ENCODE measurements at places on chromosomes 7 and 10.

DNA sequence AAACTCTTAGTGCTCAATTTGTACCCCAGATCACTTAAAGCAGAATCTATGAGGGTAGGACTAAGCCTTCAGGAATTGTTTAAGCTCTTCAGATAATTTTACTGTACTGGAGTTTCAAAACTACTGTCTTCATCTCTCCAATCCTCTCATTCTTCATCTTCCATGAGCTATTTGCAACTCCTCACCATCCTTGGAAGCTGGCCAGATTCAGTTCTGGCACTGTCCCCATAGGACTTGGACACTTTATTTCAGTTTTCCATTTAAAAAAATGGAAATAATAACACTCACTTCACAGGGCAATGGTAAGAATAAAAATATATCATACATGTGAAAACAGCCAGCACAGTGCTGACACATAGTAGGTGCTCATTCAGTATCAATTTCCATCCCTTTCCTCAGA, 74.6 kb downstream of the PPP1R17 start:
- no peak for DNase-seq

GRCh38 chr7:65477326-65477725, 103.7 kb downstream of the ZNF92 start:
- DNase-seq = no peak

GRCh38 chr10:33106767-33107166, 148.7 kb upstream of the ITGB1 start:
- DNase-seq = no peak

DNA sequence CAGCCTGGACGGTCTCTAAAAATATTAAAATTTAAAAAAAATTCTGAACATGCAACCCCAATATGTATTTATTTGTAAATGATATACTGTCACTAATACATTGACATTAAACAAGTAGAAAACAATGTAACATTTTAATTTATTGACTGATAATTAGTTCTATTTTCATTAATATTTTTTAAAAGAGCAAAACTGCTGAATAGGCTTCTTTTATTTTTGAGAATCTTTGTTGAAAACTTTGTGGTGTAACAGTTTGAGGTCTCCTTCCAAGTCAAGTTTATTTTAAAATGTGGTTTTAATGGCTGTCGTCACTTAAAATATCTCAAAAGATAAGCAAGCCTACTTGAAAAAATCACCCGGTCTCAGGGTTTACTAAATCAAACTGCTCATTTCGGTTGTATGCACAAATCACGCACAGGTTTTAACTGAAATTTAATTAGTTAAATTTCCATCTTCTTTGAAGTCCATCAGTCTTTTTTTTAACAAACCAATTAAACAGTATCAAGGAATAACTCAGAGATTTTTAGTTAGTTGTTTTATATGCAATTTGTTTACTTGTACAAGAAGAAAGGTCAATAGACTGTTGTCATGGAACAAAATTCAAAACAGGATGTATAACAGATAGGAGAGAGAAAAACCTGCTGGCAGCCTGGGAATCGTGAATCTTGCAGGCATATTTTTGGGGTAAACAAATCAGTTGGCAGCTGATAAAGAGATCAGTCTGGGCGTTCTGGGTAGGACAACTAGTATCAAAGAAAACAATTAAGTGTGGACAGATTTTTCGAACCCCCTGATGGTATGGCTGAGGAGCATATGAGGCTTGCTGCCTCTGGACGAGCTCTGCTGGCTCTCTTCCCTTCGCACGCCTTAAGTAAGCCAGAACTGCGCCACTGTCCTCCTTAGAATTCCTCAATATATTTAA, 9.7 kb upstream of the EDRF1 start:
- no peak for DNase-seq

GRCh38 chr7:81469869-81470723, 299.8 kb downstream of the HGF start:
- DNase-seq = peak; percentile 28

GRCh38 chr10:90180886-90181691, 479.7 kb downstream of the KIF20B start:
- DNase-seq = no peak

- DNase-seq = no peak
Observed at GRCh38 chr7:128884561-128885369, 22.1 kb downstream of the ATP6V1F start.

DNA sequence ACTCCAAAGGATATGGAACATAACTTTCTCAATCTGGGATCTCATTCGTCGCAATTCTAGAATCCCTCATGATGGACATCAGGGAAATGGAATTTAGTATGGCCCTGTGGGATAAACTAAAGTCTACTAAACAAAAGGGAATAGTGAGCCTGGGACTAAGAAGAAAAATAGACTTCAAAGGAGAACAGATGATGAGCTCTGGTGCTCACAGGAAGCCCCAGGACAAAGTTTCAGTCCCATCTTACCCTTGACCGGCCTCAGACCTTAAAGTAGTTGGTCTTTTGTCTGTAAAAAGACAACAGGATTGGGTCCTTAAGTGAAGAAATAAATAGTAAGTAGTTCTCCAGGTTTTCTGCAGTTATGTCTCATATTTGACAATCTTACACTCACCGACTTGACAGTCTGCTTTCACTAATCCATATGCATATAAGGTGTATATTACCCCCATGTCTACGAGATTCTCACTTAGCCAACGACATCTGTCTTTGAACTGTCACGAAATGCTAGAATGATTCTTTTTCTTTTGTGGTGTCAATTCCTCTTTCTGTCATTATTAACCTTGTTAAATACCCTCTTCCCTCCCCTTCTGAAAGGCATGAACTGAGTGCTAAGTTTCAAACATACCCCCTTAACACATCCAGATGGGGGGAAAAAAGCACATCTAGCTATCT, 10.9 kb upstream of the IKZF1 start:
- DNase-seq = peak; percentile 41

DNA sequence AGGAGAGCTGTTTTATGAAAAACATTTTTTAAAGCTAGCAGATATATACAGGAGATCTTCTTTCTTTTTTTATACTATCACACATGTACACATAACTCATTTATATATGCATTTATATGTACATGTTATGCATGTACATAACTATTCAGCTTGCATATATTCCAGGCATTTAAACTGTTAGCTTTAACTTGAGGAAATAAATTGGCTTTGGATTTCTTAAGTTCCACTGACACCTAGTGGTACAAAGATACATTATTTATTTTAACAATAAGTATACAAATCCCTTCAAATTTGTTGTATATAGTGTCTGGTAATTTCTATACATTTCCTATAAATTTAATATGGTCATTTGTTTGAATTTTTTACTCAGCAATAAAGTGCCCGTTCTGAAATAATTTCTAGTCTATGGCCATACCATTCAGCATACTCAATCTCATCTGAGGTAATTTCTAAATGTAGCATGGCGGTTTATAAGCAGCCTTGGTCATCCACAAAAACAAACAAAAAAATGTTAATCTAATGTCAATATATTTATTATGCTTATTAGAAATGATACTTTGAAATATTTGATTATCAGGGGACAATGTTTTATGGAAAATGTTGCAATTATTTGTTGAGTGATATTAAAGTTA, 11.6 kb downstream of the ZDHHC6 start:
- no peak for DNase-seq

DNA sequence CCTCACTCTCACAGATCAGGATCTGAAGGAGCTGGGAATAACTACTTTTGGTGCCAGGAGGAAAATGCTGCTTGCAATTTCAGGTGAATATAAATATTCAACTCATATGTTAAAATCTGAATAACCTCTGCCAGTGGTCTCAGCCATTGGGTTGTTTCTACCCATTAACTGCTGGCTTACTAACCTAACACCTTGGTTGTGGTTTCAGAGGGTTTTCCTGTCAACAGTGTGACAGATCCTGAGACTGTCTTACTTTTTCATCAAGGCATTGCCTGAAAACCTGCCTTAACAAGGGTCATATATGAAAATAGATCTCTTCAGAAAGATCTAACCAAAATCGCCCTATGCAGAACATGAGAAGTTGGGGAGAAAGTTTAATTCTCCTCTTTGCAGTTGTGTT, 307.7 kb downstream of the BICC1 start:
- no peak for DNase-seq

DNA sequence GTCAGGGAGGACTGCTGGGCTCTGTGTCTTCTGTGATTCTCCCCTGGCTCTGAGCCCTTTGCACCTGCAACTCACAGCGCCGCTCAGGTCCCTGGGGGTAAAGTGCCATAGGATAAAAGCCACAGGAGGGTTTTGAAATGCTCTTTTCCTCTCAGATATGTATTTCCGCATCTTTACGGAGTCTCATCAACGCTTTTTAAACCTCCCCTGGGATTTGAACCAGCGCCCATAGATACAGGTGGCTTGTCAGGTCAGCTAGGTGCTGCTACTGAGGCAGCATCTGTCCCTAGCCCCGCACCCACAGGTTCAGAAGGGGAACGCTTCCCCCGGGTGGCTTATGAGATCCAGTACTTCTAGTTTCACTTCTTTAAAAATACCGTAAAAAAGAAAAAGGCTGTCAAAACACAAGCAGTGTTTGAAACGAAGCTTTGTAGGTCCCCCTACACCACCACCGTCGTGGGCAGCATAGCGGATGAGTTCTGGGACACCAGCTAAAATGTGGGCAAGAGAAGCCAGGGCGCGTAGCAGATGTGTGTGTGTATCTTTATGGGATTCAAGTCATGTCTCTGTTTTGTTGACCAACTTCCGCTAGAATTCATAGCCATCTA, 173.5 kb downstream of the CUX1 start:
- DNase-seq = peak; percentile 72

DNA sequence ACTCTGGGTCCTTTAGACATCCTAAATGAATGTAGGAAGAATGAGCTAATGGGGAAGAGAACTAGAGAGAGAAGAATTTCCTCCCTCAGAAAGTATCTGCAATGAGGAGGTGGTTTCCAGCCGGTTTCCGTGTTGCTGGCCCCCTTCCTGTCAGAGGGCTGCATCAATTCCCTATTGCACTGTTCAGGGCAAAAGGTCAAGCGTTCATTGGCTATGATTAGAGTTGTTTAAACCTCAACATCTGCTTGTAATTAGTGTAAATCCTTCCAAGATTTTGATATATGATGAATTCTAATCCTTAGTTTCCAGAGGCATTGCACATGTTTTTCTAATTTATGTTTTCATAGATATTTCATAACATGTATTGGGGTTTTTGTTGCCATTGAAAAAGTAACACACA, 107.3 kb upstream of the SGCE start:
- no peak for DNase-seq

GRCh38 chr10:89845541-89846280, 144.3 kb downstream of the KIF20B start:
- DNase-seq = no peak

GRCh38 chr10:35696392-35697287, 54.5 kb upstream of the FZD8 start:
- no peak for DNase-seq

- DNase-seq = no peak
Observed at GRCh38 chr7:158289761-158290523, 297.7 kb downstream of the PTPRN2 start.

- DNase-seq = peak; percentile 55
Observed at GRCh38 chr10:116849248-116850057, at the start of gene ENO4. TSS of gene ENO4 (plus strand) at chr10:116849499. CDS start at chr10:116849567, 68 bp downstream.

DNA sequence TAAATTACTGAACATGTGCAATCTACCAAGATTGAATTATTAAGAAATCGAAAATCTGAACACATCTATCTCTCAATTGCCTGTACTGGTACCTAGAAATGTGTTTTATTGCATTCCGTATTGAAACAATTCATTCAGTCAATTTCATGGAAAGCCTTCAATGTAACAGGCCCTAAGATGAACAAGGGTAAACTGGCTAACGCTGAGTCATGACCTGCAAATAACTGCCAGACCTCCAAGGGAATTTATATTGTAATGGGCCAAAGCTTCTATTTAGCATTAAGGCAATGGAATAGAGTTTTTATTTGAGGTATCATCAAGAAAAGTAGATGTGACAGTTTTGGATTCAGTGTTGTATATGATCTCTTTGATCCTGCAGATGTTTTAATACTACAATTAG, 49.9 kb upstream of the CD36 start:
- no peak for DNase-seq

- no peak for DNase-seq
Observed at GRCh38 chr7:158102897-158103296, 484.7 kb downstream of the PTPRN2 start.

GRCh38 chr10:68088740-68089139, 13.7 kb upstream of the HERC4 start:
- DNase-seq = no peak

DNA sequence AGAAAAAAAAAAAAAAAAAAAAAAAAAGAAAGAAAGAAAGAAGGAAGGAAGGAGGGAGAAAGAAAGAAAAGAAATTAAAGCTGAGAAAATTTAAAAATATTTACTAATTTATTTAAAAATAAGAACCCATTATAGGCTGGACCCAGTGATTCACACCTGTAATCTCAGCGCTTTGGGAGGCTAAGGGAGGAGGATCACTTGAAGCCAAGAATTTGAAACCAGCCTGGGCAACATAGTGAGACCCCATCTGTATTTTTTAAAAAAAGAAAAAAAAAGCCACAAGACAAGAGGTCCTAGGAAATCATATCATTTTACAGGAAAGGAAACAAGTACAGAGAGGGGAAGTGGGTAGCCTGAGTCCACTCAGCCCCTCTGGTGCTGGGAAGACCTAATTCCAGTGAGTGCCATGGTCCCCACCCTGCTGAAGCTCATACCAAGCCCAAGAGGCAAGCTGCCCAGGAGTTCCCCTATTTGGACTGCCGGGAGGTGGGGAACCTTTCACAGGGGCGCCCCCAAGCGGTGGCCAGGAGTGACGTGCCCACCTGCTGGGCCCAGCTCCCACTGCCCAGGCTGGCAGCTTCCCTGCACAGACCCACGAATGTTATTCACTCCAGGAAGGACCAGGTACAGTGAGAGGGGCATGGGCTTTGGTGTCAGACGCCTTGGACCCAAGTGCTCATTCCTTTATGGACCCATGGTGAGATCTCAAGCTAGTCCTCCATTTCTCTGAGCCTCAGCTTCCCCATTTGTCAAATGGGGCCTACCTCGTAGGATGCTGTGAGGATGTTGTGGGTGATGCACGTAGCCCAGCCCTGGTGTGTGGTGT, 133.6 kb downstream of the ZMIZ1 start:
- DNase-seq = peak; percentile 55

DNA sequence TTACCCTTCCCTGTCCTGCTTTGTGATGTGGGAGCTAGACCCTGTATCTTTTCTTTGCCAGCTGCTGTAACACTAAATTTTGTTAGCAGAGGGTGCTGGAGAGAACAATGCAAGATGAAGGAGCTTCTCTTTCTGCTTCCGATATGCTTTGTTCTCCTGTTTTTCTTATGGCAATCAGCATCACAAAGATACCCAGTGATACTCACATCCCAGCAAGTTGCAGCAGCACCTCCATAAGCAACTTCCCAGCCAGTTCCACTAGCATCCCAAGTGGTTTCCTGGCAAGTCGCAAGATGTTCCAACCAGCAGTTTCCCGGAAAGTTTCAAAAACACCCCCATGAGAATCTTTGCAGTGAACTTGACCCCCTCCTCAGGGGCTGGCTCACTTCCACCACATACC, 148.6 kb downstream of the IMMP2L start:
- DNase-seq = no peak

- DNase-seq = peak; percentile 6
Observed at GRCh38 chr10:8059191-8059936, 4.9 kb downstream of the GATA3 start.

- DNase-seq = no peak
Observed at GRCh38 chr10:84340187-84340586, 11.8 kb downstream of the CCSER2 start.
